ENCODE measurements at places on chromosomes 6 and 20.

DNA sequence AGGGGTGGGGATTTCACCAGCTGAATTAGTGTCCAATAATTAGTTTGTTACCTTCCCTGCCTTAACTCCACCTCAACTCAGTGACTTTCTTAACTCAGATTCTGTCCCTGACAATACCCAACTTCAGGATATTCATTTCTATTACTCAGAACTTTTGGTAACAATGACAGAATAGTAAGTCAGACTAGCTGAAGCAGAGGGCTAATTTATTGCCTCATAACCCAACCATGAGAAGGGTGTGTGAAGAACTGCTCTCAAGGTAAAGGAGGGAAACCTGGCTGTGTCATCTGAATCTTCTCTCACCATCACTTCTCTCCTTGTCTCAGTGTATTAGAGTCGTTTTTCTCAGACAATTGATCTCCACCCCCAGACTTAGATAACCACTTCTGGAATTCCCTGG is 1.2 kb upstream of the PI3 start:
- DNase-seq: no peak

DNA sequence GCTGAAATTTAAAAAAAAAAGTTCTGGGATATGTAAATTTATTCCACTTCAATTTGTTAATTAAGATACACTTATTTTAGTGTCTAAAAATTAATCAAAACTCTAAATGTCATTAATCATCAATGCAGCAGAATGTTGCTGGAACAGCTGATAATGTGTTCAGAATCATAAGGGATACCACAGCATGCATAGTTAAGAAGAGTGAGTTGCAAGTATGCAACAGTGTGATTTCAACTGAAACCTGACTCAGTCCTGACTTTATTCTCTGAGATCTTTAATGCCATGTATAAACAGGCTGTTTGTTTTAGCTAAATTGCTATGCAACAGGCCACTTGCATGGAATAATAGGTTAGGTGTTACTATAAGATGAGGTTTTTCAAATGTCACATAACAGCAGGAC is 1.4 kb downstream of the GRIK2 start:
- DNase-seq: no peak

- DNase-seq: no peak
Observed at GRCh38 chr6:85408039-85408438, 41.8 kb upstream of the NT5E start.

DNA sequence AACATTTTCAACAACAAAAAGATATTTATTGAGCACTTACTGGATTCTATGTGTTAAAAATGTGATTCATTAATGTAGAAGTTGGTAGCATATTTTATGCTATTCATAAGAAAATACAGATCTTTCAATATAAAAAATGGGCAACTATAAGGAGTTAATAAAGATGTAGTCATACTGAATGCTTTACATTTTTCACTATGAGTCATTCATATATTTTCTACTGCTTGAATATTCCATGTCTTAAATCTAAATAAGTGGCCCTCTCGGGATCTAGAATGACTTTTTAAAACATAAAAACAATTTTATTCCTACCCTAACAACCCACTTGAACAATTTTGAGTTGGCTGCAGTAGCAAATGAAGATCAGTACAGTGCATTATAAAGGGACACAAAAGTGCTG is 362.1 kb downstream of the PHF3 start:
- DNase-seq: no peak

- no peak for DNase-seq
Observed at GRCh38 chr6:56851541-56852259, 103.2 kb upstream of the BEND6 start.

DNA sequence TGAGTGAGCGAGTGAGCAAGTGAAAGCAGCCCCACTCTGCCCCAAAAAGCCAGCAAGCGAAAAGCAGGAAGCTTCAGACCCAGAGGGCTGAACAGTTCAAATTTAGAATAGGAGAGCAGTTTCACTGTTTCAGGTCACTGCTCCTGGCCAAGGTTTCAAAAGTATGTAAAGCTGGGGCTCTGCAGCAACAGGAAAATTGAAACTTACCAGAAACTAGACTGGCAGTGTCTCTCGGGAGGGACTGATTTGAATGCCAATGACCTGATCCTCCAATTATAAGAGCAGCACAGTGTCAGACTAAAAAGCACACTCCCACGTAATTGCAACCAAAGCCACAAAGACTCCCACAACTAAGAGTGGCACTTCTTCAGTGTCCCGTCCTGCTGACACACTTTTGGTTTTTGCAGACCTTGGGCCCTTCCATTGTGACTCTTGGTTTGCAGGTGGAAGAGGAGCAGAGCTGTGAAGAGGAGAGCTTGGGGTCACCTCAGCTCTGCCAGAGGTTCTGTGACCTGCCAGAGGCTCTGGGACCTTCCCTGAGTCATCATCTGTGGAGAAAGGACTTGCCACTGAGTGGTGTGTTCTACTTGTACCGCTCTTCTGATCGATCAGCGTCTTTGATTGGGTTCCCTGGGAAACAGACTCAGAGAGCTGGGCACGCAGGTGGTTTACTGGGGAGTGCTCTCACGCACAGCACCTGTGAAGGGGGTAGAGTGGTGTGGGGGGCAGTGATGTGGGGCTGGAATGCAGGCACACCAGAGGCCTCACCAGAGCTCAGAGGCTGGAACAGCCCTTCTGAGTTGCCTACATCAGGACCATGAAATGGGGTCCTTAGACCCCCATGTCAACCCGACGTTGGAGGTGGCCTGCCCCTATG is 52.7 kb upstream of the PTGIS start:
- DNase-seq: no peak

- no peak for DNase-seq
Observed at GRCh38 chr6:162708971-162709370, 18.6 kb downstream of the PRKN start.

- no peak for DNase-seq
Observed at GRCh38 chr6:14754751-14755513, 490.9 kb upstream of the JARID2 start.

GRCh38 chr6:142842418-142843261 is 102.3 kb downstream of the HIVEP2 start:
- peak; percentile 64 for DNase-seq

DNA sequence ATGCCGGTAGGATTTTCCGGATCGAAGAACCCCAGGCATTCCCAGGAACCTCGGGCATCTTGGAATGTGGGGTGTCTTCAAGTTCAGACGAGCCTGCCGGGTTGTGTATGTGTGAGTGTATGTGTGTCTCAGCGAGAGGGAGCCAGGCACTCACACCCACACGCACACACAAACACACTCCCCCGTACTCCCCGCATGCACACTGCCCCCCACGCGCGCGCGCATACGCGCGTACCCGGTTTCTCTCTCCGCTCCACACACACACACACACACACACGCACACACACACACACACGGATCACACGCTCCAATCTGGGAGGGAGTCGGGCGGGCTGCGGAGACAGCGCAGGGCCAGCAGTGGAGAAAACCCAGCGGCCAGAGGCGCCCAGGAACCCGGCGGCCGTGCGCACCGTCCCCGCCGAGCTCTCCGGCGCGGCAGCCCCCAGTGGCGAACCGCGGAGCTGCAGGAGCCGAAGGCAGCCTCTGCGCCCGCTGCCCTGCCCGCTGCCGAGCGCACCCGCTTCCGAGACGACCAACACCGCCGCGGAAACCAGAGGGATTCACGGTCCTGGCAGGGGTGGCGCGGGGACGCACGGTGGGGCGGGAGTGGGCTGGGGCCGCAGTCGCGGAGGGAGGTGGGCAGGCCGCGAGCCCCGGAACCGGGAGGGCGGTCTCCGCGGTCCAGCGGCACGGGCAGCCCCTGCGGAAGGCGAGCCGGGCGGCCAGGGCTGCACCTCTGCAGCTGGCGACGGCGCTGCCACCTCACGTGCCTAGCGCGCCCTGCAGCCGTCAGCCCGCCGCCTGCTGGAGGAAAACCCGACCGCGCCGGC is at the start of gene LRFN2:
Gene LRFN2, minus strand, starts transcription at position 125 of the 830 bp plus-strand sequence.
- DNase-seq: no peak

DNA sequence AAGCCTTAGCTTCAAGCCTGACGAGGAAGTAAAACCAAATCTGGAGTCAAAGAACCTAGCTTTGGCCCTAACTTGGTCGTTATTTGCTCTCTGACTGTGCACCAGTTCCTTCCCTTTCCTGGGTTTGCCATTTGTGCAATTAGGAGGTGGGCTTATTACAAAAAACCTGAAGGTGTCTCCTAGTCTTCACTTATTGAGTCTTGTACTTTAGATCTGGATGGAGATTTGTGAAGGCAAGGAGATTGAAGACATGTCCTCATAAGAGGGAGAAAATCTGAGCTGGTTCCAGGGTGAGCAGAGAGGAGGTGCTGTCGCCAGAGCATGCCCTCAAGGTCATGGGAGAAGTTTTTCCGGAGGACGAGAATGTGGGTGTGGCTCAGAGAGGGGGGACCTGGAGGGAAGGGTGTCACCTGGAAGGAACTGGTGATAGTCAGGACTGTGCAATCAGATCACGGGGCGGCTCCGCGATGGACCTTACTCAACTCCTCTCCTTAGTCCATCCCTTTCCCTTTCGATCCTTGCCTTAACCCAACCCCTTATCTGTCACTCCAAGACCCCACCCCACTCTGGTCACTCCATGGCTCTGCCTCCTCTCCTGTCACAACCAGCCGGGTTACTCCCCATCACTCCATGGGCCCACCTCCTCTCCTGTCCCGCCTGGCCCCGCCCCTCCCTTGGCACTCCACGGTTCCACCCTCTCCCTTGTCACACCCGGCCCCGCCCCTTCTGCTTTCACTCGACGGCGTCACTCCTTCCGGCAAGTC is 588 bp upstream of the ACSS2 start:
- DNase-seq: no peak

GRCh38 chr20:20410678-20411077 is 42.8 kb downstream of the INSM1 start:
- no peak for DNase-seq

DNA sequence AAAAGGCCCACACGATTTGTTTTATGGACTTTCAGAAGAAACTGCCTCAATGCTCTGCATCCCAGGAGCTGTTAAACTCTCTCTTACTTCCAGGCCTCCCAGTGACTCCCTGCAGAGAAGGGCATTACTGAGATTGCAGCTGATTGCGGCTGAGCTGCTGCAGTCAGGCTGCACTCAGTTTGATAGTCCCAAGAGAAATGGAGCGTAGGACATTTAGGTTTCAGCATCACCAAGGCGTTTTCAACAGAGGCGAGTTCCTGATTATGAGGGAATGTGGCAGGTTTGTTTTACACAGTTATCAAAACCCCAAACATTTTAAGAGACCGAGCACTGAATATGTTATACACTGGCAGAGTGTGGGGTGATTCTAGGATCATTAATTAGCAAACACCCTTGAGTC is 145.6 kb downstream of the TBX18 start:
- no peak for DNase-seq

- DNase-seq: no peak
Observed at GRCh38 chr6:21420926-21421325, 172.6 kb upstream of the SOX4 start.

GRCh38 chr6:82040405-82041221 is 206.9 kb downstream of the IBTK start:
- no peak for DNase-seq

GRCh38 chr6:155493026-155493693 is 37.5 kb upstream of the NOX3 start:
- DNase-seq: no peak
